ENCODE measurements at places on chromosomes 13 and 19. TPM values are rescaled to one million over a fixed set of nuclear protein-coding genes. Genes with fewer than 3 reads are reported as not detected.

The WDR88 gene
- 0.27 TPM for polyA plus RNA-seq

GRCh38 chr19:21705393-21705792, 62.0 kb downstream of the ZNF100 start:
- H3K4me3 ChIP-seq: no peak overlapping the region
- no peak overlapping the region for H3K27ac ChIP-seq
- DNase-seq: no peak
- no peaks in the 10 kb centered on the region for H3K27me3 ChIP-seq

DNA sequence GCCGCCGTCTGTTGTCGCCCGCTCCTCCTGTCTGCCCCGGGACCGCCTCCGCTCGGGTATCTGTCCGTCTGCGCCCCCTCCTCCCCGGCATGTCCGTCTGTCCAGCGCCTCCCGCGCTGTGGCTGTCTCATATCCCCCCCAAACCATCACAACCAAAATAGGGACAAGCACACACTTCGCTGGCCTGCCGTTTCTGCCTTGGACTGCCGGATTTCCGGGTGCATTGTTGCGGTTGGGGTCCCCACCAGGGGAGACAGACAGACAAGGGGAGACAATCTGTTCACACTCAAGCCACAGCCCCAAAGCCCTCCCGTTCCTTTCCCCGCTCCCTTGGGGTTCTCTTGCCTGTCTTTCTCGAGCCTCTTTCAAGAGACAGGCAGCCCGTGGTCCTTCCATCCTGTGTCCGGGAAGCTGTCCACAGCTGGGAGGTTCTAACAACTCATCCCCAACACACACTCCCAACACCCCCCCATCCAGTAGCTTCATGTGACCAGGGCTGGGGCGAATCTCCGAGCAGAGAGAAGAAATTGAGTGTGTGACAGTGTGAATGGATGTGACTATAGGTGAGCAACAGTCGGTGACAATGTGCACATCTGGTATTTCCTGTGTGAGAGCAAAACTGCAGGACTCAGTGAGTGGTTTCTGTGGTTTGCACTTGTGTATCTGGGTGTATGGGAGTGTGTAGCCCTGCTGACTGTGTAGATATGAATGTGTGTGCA, 16.5 kb upstream of the FOSB start:
- H3K4me1 ChIP-seq: peaks cover 63% of the 10 kb centered on the region
- no peaks in the 10 kb centered on the region for H3K36me3 ChIP-seq
- no peaks in the 10 kb centered on the region for H3K27me3 ChIP-seq
- DNase-seq: peak; percentile 47
- H3K27ac ChIP-seq: peak overlapping the region; percentile 100

- H3K4me3 ChIP-seq: no peak overlapping the region
- H3K36me3 ChIP-seq: no peaks in the 10 kb centered on the region
- peaks cover 8% of the 10 kb centered on the region for H3K27me3 ChIP-seq
- no peak overlapping the region for H3K27ac ChIP-seq
- H3K4me1 ChIP-seq: no peaks in the 10 kb centered on the region
Observed at GRCh38 chr13:33735276-33735675, 82.7 kb upstream of the RFC3 start.

The PDX1 gene
- not detected for polyA plus RNA-seq

DNA sequence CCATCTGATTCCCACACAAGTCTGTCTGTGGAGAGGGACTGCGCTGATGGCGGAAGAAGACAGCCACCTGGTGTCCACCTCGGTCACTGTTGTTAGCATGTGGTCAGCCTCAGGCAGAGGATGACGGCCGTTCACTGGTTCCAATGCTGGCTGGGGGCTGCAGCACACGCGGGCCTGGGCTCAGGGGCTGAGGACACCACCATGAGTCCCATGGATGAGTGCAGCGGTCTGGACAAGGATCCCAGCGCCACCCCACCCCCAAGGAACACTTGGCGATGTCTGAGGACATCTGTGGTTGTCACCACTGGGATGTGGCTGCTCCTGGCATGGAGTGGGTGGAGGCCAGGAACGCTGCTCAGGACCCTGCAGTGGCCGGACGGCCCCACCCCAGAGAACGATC, 10.9 kb downstream of the DPP9 start:
- H3K27me3 ChIP-seq: no peaks in the 10 kb centered on the region
- no peak for DNase-seq
- no peak overlapping the region for H3K27ac ChIP-seq
- no peak overlapping the region for H3K4me3 ChIP-seq
- H3K4me1 ChIP-seq: peaks cover 9% of the 10 kb centered on the region

DNA sequence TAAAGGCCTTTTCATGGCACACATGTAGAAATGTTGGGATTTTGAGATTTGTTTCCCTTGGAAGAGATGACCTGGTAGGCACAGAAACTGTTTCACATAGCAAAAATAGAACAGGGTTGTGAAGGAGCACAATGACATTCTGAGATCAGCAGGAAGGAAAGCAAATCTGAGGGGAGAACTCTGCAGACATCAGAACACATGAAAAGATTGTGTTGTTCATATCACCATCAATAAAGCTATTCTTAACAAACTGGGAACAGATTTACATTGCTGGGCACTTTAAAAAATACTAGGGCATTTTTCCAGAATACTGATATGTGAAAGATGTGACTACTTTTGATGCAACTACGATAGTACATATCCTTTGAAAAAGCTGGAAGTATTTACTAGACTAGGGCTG, 481.7 kb downstream of the MYO16 start:
- no peaks in the 10 kb centered on the region for H3K4me1 ChIP-seq
- H3K36me3 ChIP-seq: no peaks in the 10 kb centered on the region
- peaks cover 6% of the 10 kb centered on the region for H3K27me3 ChIP-seq
- H3K27ac ChIP-seq: no peak overlapping the region
- no peak for DNase-seq

Measured in naive thymus-derived CD8-positive, alpha-beta T cell (primary cell).